ENCODE measurements at places on chromosomes 3 and 15. TPM values are rescaled to one million over a fixed set of nuclear protein-coding genes. Genes with fewer than 3 reads are reported as not detected.

The MESP1 gene
- 3.4 TPM for total RNA-seq

The ABHD17C gene
- total RNA-seq = 5.4 TPM

The ROPN1 gene
- total RNA-seq = not detected

The SERPINI2 gene
- not detected for total RNA-seq

The CCK gene
- not detected for total RNA-seq

The CPLX3 gene
- not detected for total RNA-seq

The STARD5 gene
- total RNA-seq = 6.9 TPM

Data from activated CD8-positive, alpha-beta T cell treated with anti-CD3 and anti-CD28 coated beads for 36 hours (primary cell).